Right kidney (tissue), 9 donors: ENCODE measurements at places on chromosomes 1 and 21.
A peak's percentile ranks its signal among the peaks of the same experiment; 100 is the strongest.

DNA sequence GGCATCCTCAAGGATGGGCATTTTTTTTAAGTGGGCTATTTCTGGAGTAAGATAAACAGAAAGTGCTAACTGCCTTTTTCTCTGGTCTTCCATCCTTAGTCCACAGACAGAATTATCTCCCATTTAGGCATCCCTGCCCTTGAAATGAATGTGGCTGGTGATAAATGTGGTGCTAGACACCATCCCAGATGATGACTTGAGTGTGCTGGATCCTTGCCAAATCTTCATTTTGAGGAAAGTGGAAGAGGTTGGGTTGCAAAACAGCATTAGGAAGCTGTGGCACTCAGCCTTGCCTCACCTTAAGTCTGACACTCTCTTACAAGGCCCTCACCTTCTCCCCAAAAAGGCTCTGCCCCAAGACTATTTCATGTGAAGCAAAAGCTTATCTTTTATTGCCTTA lies 19.2 kb downstream of the MAB21L3 start:
- no peak for DNase-seq

- DNase-seq, result no peak
Observed at GRCh38 chr21:45698493-45699184, 55.1 kb downstream of the PCBP3 start.

DNA sequence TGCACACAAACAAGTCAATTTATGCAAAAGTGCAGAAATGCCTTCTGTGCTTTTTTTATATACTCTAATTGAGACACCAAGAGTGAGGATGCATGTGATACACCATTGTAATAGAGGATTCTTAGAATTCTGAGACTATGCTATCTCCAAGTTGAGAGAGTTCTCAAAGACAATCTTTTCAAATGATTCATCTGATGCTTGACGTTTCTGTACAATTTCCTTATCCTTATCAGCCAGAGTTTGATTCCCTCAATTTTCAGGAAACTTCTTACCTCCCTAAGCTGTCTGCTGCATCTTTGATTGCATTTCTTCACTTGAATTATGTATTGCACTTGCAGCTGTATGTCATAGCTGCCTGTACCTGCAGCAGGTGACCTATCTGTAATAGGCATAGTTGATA lies 211.3 kb upstream of the SPAG17 start:
- no peak for DNase-seq

GRCh38 chr1:57277681-57278080 lies 146.2 kb downstream of the DAB1 start:
- no peak for DNase-seq

- peak; percentile 32 for DNase-seq
Observed at GRCh38 chr1:11967028-11967547, 13.2 kb upstream of the MFN2 start.

- no peak for DNase-seq
Observed at GRCh38 chr1:114078116-114078515, 75.6 kb downstream of the SYT6 start.

- no peak for DNase-seq
Observed at GRCh38 chr1:193709607-193710006, 523.2 kb upstream of the B3GALT2 start.

GRCh38 chr21:25891596-25891995 lies 156.8 kb downstream of the GABPA start:
- no peak for DNase-seq

- no peak for DNase-seq
Observed at GRCh38 chr21:21030311-21030710, 32.1 kb downstream of the NCAM2 start.

GRCh38 chr1:116182019-116182714 lies 71.0 kb downstream of the MAB21L3 start:
- no peak for DNase-seq

- DNase-seq, result no peak
Observed at GRCh38 chr1:9473032-9473807, 66.0 kb upstream of the SLC25A33 start.

DNA sequence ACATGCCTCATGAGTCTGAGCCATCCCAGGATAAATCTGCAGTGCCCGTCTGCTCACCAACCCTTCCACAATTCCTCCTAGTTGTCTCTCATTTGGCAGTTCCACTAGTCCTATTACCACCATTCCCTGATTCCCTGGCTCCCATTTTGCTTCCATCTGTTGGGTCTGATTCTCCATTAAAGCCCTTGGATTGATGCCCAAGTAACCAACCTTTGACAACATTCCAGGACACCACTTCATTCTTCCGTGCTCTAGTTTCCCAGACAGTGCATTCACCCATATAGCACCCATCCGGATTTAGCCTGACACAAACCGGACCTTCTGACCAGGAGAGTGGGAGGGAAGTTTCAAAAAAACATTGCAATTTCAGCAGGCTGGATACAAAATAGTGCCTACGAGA lies 189.4 kb upstream of the PALMD start:
- no peak for DNase-seq

GRCh38 chr1:87963556-87963955 lies 634.9 kb downstream of the LMO4 start:
- no peak for DNase-seq

- no peak for DNase-seq
Observed at GRCh38 chr21:45265721-45266517, 21.8 kb downstream of the POFUT2 start.

- DNase-seq, result no peak
Observed at GRCh38 chr21:46095083-46095719, 2.7 kb upstream of the COL6A2 start.

- DNase-seq, result no peak
Observed at GRCh38 chr1:177933881-177934280, 36.0 kb downstream of the SEC16B start.

- no peak for DNase-seq
Observed at GRCh38 chr21:43294194-43294902, 125.5 kb downstream of the CRYAA start.

DNA sequence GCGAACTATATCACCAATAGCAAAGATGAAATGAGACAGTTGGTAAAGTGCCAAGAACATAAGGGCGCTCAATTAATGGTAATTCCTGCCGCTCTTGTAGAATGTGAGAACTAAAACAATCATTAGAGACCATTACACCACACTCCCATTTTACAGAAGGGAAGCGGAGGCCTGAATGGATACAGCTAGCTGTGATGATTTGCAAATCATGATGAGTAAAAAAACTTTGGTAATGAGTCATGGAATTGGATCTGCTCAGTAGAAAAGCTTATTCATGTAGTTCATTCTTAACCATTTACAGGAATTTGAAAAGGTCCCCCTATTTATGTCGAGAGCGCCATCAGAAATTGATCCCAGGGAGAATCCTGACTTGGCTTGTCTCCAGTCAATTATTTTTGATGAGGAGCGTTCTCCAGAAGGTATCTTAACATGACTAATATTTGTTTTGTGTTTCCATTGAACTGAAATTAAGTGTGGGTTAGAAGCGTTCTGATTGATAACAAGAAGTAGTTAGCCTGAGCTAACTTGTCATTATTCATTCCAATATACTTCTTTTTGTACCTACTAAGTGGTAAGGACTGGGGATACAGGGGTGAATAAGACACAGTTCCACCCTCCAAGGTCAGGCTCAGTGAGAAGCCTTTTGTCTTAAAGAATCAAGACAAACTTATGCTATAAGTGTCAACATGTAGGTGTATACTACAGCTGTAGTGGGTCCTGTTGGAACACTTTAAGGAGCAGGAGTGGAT lies 812 bp downstream of the TTC4 start:
- no peak for DNase-seq

- DNase-seq, result no peak
Observed at GRCh38 chr1:81097860-81098259, 702.9 kb upstream of the ADGRL2 start.

DNA sequence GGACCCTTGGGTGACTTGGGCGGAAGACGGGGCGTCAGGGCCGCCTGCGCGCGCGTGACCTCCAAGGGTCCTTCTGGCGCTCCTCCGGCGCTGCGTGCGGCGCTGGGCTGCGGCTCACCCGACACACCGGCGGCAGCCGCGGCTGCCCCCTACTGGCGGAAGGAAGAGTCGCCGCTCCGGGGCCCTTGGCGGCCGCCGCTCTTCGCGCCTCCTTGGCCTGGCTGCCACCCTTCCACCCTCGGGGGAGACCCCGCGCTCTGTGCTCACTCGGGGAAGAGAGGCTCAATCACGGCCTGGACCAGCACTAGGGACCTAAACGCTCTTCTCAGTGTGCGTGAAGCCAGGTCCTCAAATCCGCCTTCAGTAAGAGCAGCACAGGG lies 89.7 kb downstream of the DMRTA2 start:
- DNase-seq, result peak; percentile 64

- DNase-seq, result peak; percentile 87
Observed at GRCh38 chr1:20486457-20487235, 636 bp upstream of the CAMK2N1 start.

- DNase-seq, result no peak
Observed at GRCh38 chr1:81703756-81704463, 96.8 kb upstream of the ADGRL2 start.

- DNase-seq, result no peak
Observed at GRCh38 chr1:214270097-214270650, 10.8 kb upstream of the SMYD2 start.

GRCh38 chr1:167627865-167628641 lies 2.0 kb upstream of the RCSD1 start:
- DNase-seq, result no peak

- no peak for DNase-seq
Observed at GRCh38 chr1:159300146-159300545, 2.0 kb upstream of the FCER1A start.

GRCh38 chr1:164695956-164696665 lies 137.1 kb downstream of the PBX1 start:
- DNase-seq, result no peak

GRCh38 chr1:59605184-59605583 lies 209.6 kb upstream of the HOOK1 start:
- DNase-seq, result no peak

GRCh38 chr21:45122432-45123132 lies 48.2 kb downstream of the ADARB1 start:
- DNase-seq, result no peak

DNA sequence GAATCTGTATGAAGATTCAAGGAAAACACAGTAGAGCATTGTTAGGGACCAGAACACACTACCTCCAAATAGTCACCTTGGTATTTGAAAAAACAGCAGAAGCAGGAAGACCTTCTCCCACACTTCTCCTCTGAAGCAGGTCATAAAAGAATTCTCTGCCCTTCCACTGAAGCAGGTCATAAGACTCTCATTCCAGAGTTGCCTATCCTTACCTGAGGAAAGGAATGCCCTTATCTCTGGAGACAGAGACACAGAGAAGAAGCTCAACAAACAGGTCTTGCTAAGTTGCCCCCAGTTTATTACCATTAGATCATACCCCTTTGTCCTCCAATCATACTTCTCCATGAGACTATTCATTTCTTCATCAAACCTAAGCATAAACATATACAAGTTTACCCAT lies 225.8 kb upstream of the TNR start:
- DNase-seq, result no peak

- no peak for DNase-seq
Observed at GRCh38 chr21:45721671-45722070, 78.1 kb downstream of the PCBP3 start.

GRCh38 chr1:70256664-70257063 lies 35.5 kb downstream of the SRSF11 start:
- DNase-seq, result no peak

GRCh38 chr21:43933199-43933598 lies 68.2 kb downstream of the AGPAT3 start:
- no peak for DNase-seq

- no peak for DNase-seq
Observed at GRCh38 chr1:54456361-54456760, 50.2 kb upstream of the SSBP3 start.

DNA sequence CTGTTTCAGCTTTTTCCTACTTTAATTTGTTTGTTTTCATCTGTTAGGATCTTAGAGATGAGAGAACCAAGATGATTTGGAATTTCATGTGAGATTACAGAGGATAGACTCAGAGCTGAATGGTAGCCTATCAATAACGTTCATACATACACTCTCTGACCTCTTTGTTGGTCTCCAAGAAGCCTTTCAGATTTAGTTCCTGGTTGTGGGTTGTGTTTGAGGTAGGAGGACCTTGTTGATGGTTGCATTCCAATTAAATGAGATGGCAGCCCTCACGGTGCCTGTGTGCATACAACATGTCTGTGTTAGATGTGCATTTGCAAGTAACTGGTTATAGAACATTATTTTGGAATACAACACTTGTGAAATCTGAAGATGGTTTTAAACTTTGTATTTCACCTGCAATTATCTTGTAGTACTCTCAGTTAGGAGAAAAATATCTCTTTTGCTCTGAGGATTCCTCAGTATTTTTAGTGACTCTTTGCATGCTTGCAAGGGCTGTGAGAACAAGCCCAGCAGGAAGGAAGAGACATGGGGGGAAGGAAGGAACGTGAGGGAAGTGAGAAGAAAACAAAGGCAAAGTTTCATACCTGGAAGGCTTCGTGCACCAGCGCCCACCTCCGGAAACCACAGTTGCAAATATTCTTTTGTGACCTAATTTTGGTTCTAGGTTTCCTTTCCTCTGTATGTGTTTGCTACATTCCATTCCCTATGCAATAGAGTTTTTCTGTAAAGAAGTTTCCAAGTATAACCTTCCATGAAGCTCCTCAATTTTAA lies 291.8 kb downstream of the DISC1 start:
- no peak for DNase-seq

GRCh38 chr1:201945863-201946223 lies 505 bp downstream of the LMOD1 start:
- no peak for DNase-seq

DNA sequence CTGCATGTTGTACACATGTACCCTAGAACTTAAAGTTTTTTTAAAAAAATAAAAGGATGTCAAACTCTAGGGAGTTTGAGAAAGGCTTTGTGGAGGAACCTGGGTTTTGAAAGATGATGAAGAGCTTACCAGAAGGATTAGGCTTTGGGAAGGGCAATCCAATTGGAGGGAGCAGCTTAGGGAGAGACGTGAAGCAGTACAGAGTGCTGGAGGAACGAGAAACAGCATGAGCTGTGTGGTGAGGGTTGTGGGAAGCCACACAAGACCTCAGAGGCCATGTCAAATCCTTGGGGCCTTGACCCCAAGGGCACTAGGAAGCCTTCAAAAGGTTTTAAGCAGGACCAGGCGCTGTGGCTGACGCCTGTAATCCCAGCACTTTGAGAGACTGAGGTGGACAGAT lies 8.4 kb upstream of the KPNA6 start:
- no peak for DNase-seq

DNA sequence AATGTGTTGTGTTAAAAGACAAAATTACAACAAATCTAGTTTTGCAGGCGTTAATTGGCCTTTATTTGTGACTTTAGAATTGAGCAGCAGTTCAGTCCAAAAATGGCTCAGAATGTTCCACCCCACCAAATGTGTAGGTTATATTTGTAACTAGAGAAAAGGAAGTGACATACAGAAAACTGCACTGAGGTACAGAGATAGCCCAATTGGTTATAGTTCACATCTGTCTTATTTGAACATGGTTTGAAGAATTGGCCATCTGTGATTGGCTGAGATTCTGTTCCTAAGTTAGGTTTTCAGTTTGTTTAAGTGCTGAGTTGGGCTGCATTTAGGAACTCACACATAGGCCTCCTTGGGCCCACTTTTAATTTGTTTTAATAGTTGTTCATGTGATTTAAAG lies 12.0 kb upstream of the FMO2 start:
- no peak for DNase-seq

DNA sequence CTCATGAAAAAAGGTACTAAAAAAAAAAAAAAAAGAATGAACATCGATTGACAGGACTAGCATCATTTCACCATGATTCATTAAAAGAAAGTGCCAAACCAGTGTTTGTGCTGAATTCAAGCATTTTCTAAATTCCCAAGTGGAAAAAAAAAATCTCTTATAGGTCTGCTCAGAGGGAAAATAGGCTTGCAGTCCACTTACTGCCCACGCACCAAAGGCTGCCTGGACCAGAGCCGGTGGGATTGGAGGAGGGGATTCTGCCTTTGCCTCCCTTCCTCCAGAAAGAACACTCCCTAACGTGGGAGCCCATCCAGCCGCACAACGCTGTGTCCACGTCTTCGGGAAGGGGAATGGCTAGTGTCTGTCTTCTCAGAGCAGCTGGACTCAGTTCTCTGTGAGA lies 5.5 kb upstream of the TRAPPC10 start:
- no peak for DNase-seq
